ENCODE measurements at places on chromosomes 4 and X.

GRCh38 chr4:92012899-92013867 lies 290.6 kb upstream of the GRID2 start:
- no peak for DNase-seq

DNA sequence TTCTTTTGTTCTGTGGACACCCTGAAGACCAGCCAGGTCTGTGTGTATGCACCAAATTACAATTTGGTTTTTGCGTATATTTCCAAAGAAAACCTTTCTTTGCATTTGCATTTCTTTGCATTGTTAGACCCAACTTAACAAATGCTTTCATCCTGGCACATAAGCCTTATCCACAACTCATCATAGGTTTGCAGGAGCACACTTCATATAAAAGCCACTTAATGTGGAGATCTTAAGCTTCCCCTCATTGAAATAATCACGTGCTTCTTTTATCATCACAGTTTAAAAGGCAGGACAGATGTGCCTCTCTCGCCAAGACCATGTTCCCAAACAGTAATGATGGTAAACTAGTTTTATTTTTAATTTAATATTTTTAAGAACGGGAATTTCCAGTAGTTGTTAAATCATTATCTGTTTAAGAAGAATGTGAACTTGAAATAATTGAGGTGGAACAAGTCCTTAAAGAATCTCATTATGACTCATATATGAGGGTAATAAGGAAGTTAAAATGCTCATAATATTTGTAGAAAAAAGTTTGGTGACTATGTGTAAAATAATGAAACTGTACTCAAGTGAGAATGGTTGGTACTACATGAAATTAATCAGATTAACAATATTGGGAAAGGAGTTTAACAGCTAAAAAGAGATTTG lies 65.5 kb downstream of the GLRA3 start:
- no peak for DNase-seq

GRCh38 chrX:24862343-24862742 lies 153.4 kb downstream of the ARX start:
- no peak for DNase-seq

GRCh38 chr4:38891051-38891983 lies 23.7 kb downstream of the FAM114A1 start:
- DNase-seq, result no peak

- no peak for DNase-seq
These were observed 226.9 kb upstream of the MID1 start for GRCh38 chrX:10847333-10847732.
